ENCODE measurements at places on chromosomes 3 and 15.

GRCh38 chr15:43880406-43881194 lies 53.8 kb downstream of the WDR76 start:
- no peak for DNase-seq

GRCh38 chr3:131714585-131715220 lies 211.9 kb upstream of the MRPL3 start:
- DNase-seq: no peak

- no peak for DNase-seq
Measured at GRCh38 chr3:14366248-14366647, 36.2 kb upstream of the SLC6A6 start.

DNA sequence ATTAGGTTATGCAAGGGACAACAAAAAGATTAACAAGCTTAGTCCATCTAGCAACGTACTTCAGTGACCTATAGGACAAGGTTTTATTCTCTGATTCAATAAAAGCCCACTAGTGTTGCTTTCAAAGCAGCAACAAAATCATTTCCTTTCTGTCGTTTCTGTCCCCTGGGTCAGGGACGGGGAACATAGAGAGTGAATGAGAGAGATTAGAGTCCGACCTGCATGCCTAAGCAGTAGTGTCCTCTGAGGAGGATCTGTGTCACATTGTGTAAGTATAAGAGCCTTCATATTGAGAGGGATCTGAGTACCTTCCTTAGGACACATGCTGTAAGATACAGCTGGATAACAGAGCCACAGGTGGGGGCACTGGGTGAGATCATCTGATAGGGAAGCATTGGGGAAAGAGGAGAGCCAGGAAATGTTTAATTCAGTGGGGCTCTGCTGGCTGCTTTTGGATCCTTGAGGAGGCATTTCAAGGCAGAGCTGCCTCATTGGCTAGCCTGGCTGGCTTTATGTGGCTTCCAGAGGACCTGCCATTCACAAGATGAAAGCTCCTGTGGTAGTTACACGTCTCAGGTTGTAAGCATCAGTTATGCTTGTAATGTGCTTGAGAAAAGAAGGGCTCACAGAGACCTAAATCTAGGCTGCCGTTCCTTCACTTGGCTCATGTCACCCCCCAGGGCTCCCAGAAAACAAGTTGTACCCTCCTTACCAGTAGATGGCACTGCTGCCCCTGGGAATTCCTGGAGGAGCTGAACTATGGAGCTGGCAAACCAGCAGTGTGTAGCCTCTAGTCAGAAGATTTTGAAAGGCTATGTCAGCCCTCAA lies 2.7 kb downstream of the TMEM108 start:
- DNase-seq: no peak

- DNase-seq: no peak
Measured at GRCh38 chr15:101207867-101208288, 44.0 kb downstream of the CHSY1 start.

DNA sequence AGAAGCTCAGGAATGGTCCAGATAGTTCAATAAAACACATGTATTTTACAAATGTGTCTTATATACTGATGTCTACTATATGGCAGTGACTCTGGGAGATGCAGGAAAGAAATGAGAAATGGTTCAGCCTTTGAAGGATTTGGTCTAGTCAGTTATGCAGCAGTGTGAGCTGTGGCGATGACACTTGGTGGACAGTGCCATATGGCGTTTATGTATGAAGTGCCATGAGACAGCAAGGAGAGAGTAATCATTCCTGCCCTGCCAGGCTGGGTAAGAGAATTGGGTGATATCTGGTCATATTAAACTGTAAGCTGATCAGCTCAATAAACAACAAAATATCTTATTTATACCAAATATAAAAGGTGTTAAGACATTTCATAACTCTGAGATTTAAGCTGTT lies 47.6 kb upstream of the ANP32A start:
- DNase-seq: no peak

DNA sequence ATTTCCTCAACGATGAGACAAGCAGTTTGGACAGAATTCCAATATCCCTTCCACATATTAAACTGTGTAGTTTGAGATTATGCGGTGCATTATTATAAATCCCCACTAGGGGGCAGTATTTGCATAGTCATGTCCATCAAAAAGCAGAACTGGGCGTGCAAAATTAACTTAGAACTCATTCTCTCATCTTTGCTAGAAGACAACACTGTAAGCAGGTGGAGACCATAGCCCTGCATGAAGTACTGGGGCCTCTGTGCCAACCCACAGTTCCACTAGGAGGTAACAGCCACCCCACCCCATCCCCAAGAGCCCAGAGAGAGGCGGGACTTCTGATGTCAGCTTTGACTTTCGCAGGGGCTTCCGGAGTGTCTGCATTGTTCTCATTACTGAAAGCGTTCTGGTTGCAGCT lies 106.6 kb upstream of the TMC3 start:
- no peak for DNase-seq

GRCh38 chr3:25571285-25571684 lies 93.4 kb downstream of the TOP2B start:
- DNase-seq: no peak

DNA sequence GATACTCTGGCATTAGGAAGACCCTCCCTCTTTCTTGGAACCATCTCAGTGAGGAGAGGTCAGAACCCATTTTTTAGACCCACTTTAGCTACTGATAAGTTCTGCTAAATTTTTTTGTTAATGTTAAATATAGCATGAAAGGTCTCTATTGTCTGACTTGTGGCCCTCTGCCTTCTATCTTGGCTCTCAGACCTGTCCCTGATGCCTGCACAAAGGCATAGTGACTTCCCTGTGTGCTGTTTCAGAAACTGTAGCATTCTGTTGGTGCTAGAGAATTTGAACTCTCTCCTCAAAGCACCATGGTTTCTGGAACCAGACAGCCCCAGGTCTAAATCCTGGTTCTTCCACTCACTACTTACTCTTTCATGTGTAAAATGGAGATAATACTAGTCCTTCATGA lies 15.4 kb downstream of the MAPKBP1 start:
- no peak for DNase-seq
